ENCODE measurements at places on chromosomes 6 and 20. TPM values are rescaled to one million over a fixed set of nuclear protein-coding genes. Genes with fewer than 3 reads are reported as not detected.

AARS2 gene
- polyA plus RNA-seq = 14.0 TPM

ZMYND8 gene
- 16.8 TPM for polyA plus RNA-seq

LY6G5B gene
- 4.0 TPM for polyA plus RNA-seq

RBM24 gene
- 4.9 TPM for polyA plus RNA-seq

WFDC12 gene
- polyA plus RNA-seq = not detected

LY6G6D gene
- polyA plus RNA-seq = not detected

KIFC1 gene
- 2.1 TPM for polyA plus RNA-seq

GRM1 gene
- polyA plus RNA-seq = 2.9 TPM

Data from neural cell (in vitro differentiated cells).